Right lobe of liver (tissue), 6 donors: ENCODE measurements at places on chromosomes 1 and 21.

- H3K4me3 ChIP-seq = no peak overlapping the region
- H3K27ac ChIP-seq = no peak overlapping the region
- H3K4me1 ChIP-seq = no peaks in the 10 kb centered on the region
- H3K27me3 ChIP-seq = no peaks in the 10 kb centered on the region
- no peak for DNase-seq
- H3K36me3 ChIP-seq = no peaks in the 10 kb centered on the region
Observed at GRCh38 chr1:234253732-234254131, 119.5 kb upstream of the COA6 start.

DNA sequence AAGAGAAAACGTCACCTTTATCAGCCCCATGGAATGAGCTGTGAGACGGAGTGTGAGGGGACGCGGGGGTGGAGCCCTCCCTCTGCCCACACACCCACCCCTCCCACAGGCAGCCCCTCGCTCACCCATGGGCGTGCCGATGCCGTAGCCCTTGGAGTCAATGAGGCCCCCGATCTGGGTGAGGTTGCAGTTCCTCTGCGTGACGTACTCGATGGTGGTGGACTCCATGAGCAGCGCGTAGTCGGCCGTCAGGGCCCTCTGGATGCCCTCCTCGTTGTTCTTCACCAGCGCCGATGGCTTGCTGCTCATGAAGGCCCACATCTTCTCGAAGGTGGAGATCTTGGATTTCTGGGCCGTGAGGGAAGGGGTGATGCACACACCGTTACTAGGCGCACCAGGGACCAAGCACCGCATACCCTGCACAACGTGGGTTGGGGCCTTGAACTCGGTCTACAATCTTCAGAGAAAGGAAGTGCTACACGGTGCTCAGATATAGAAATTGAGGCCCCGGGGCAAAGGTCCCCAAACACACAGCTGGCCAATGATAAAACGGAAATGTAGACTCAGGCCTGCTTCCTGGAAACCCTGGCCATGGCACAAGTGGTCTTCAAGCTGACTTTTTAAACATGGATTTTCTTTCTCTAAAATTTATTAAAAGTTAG is 228.2 kb downstream of the GRIK3 start:
- H3K27ac ChIP-seq = no peak overlapping the region
- no peaks in the 10 kb centered on the region for H3K4me1 ChIP-seq
- no peaks in the 10 kb centered on the region for H3K36me3 ChIP-seq
- H3K4me3 ChIP-seq = no peak overlapping the region

- H3K36me3 ChIP-seq = no peaks in the 10 kb centered on the region
- no peak overlapping the region for H3K27ac ChIP-seq
- H3K27me3 ChIP-seq = no peaks in the 10 kb centered on the region
- no peak for DNase-seq
- peaks cover 45% of the 10 kb centered on the region for H3K4me1 ChIP-seq
- H3K4me3 ChIP-seq = no peak overlapping the region
Observed at GRCh38 chr21:14880922-14881321, 183.9 kb downstream of the NRIP1 start.

DNA sequence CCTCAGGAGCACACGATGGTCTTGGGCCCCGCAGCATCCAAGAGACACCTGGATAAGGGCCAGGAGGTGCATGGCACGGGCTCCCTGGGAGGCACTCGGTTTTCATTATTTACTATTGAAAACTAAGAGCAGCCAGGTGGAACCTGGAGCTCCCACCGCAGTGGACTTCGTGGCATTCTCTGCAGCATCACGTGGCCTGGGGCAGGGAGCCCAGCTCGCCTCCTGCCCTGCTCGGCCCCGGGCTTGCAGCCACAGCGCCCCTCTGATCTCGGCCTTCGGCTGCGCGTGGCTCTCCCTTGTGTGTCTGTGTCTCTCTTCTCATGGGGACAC is 121.6 kb downstream of the SIK1 start:
- H3K27me3 ChIP-seq = no peaks in the 10 kb centered on the region
- no peaks in the 10 kb centered on the region for H3K36me3 ChIP-seq
- no peak overlapping the region for H3K27ac ChIP-seq
- no peaks in the 10 kb centered on the region for H3K4me1 ChIP-seq

DNA sequence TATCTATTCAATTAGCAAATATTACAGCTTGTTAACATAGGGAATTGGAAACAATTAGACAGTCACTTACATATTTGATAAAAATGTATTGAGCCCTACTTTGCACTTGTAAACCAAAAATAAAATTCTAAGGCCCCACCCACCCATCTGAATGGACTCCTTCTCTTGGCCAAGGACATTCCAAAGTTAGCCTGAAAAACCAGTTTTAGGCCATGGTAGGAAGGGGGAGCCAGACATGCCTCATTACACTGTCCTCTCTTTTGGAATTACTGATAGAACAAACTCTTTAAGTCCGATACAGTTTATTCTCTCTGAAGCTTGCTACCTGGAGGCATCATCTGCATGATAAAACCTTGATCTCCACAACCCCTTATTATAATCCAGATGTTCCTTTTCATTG is 28.0 kb upstream of the TSPAN2 start:
- H3K27me3 ChIP-seq = no peaks in the 10 kb centered on the region
- DNase-seq = no peak
- no peaks in the 10 kb centered on the region for H3K4me1 ChIP-seq
- H3K36me3 ChIP-seq = no peaks in the 10 kb centered on the region
- H3K27ac ChIP-seq = no peak overlapping the region

- no peaks in the 10 kb centered on the region for H3K4me1 ChIP-seq
- DNase-seq = no peak
- no peak overlapping the region for H3K27ac ChIP-seq
- H3K4me3 ChIP-seq = no peak overlapping the region
- no peaks in the 10 kb centered on the region for H3K36me3 ChIP-seq
Observed at GRCh38 chr1:190277107-190277506, 200.6 kb downstream of the BRINP3 start.

- no peak for DNase-seq
- no peaks in the 10 kb centered on the region for H3K27me3 ChIP-seq
- H3K27ac ChIP-seq = no peak overlapping the region
- H3K4me3 ChIP-seq = no peak overlapping the region
Observed at GRCh38 chr1:203649551-203649998, 22.9 kb downstream of the ATP2B4 start.

DNA sequence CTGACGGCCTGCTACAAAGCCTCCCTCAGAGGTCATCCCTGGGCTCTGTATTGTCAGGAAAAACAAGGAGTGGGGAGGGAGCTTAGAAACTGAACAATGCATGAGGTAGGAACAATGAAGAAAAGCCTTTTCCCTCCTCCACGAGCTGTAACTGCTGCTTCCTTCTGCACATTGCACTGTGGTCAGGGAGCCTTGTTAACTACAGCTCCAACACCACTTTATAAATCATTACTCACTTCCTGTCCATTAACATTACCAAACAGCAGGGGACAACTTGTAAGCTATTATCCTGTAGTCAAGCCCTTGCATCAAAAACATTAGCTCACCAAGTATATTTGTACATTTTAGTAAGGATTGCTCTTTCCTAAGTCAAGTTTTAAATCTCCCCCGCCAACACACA is 336.0 kb upstream of the NR5A2 start:
- no peak for DNase-seq
- H3K36me3 ChIP-seq = no peaks in the 10 kb centered on the region
- H3K27ac ChIP-seq = no peak overlapping the region
- H3K4me3 ChIP-seq = no peak overlapping the region
- H3K4me1 ChIP-seq = no peaks in the 10 kb centered on the region
